Activated gamma-delta T cell (primary cell): ENCODE measurements at places on chromosomes 12 and 14.

DNA sequence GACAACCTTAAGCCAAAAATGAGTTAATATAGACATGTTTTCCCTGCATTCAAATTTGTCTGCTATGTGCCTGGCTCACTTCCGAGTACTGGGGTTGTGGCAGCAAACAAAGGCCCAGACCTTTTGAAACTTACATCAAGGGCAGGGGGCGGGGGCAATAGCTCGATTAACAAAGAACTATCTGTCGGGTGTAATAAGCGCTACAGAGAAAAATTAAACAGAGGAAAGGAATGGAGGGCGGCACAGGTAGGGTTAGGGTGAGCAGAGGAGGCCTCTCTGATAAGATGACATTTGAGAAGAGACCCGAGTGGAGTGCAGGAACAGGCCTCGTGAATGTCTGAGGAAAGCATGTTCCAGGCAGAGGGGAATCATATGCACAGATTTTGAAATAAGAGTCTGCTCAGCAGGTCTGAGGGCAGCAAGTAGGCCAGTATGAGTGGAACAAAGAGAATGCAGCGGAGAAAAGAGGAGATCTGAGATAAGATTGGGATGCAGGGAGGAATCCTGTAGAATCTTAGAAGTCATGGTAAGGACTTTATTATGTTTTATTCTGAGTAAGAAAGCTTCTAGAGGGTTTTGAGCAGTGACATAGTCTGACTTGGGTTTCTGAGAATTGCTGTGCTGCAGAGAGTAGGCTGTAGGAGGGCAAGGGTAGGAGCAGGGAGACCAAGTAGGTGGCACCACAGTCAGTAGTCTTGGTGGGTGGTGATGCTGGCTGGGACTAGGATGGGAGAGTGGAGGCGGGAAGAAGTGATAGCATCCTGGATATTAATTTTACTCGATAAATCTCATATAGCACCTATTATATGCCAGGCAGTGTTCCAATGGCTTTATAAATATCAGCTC lies 52.6 kb downstream of the BICDL1 start:
- DNase-seq, result no peak

GRCh38 chr12:5043589-5044419 lies at the start of gene KCNA5:
TSS of gene KCNA5 (plus strand) at chr12:5043879. CDS start at chr12:5044148, 269 bp downstream.
- DNase-seq, result no peak

DNA sequence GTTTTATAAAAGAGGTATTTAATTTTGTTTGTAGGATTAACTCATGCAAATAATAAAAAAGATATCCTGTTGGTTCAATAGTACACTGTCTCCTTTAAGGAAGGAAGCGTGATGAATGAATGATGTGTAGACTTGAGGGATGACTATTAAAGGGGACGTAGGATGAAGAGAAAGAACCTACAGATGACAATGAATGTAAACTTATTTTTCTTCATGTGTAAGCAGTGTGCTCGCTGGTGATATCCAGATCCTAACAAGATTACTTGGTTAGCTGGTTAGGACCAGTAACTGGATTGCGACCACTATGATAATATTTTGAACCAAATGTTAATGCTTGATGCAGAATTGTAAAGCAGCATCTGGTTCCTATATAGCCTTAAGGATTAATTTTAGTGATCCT lies 2.6 kb downstream of the ARF6 start:
- no peak for DNase-seq

DNA sequence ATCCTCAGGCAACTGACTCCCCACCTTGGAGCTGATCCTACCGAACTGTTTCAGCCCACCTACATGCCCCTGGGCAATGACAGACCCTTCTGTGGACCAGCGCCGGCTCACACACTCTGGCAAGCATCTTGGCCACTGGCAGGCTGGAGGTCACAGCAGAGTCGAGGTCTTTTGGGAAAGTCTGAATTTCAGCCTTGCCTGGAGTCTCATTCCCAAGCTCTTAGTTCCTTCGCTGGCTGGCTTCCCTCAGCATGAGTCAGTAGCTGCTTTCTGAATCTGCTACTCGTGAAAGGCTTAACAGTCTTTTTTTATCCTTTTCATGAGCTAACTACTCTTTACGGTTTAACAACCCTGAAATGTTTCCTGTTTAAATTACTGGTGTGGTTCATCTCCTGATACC lies 44.5 kb downstream of the ASCL4 start:
- DNase-seq, result no peak

GRCh38 chr14:71590131-71590530 lies 342.1 kb upstream of the RGS6 start:
- DNase-seq, result no peak

- DNase-seq, result no peak
These were observed 455.3 kb downstream of the MDGA2 start for GRCh38 chr14:47220096-47220495.

DNA sequence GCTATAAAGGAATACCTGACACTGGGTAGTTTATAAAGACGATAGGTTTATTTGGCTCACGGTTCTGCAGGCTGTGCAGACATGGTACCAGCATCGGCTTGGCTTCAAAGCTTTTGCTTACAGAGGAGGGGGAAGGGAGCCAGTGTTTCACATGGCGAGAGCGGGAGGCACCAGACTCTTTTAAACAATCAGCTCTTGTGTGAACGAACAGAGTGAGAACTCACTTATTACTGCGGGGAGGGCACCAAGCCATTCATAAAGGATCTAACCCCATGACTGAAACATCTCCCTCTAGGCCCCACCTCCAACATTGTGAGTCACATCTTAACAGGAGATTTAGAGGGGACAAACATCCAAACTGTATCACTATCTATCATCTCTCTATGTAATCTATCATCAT lies 227.4 kb downstream of the TMEM132D start:
- no peak for DNase-seq

DNA sequence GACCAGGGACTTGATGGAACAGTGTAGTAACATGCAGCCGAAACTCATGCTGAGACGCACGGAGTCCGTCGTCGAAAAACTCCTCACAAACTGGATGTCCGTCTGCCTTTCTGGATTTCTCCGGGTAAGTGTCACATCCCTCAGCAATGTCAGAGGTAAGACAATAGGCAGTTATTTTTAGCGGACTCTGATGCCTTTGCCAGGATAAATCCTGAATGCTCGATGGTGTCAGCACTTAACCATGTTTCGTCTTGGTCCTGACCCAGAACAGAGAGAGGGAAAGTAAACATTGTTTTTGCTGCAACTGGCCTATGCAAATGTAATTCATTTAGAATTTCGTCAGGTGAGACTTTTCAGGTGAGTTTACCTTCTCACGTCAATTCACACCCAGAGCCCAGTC lies 112.3 kb downstream of the PLXNC1 start:
- DNase-seq, result no peak

GRCh38 chr14:89912667-89913211 lies 41.8 kb downstream of the EFCAB11 start:
- DNase-seq, result no peak

DNA sequence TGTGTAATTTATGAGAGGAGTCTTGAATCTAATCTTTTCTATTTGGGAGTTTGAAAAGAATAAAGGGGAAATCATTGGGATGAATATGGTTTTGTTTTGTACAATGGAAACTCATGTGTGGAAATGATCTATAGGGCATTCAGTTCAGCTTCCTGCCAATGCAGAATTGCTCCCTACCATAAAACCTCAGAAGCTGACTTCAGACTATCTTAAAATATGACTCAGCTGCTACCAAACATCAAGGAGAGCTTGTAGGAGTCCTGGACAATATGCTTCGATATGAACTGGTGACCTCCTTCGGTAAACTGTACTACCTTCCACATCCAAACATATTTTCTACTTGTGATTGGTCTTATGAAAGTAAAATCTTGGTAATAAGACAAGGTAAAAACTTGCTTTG lies 160.6 kb downstream of the CAPZA3 start:
- no peak for DNase-seq

DNA sequence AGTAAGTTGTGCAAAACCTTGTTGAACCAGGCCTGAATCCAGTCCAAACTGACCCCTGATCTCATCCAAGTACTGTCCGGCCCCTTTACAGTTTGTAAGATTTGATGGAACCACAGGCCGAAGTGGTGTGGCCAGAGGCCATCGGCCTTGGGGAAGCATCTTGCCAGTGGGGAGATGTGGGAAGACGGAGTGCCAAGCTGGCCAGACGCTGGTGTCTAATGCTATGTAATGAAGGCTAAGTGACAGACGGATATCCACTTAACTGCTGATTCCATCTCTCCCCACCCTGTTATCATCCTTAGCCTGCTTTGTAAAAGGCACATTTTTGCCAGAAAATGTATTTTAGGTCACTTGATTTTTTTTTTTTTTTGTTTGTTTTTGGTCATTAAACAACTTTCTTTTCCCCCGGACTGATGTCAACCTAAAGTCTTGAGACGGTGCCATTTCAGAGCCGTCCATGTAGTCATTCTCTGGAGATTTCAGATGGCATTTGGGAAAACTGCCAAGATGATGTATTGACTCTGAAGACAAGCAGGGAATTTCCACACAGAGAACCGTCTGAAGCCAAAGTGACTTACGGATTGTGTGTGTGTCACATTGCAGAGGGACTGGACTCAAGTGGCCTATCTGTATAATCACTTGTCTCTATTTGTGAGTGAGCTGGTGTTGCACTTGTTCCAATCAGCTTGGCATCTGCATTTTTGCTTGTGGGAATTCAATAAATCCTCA lies 86.5 kb upstream of the MANSC4 start:
- no peak for DNase-seq

- no peak for DNase-seq
These were observed 8.4 kb downstream of the TAS2R13 start for GRCh38 chr12:10900972-10901371.

DNA sequence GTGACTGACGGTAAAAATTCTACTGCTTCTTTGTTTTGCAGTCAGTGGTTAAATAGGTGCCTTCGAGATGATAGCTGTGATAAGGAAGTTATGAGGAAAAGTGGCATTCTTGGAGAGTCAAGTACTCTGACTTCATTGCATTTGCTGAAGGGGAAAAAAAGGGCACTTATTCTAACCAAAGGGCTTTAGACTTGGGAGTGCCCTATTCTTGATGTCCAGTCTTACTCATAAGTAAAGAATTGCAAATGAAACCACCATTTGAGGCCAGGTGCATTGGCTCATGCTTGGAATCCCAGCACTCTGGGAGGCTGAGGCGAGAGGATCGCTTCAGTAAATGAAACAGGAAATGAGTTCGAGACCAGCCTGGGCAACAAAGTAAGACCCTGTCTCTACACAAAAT lies 40.3 kb downstream of the BRAP start:
- DNase-seq, result no peak

DNA sequence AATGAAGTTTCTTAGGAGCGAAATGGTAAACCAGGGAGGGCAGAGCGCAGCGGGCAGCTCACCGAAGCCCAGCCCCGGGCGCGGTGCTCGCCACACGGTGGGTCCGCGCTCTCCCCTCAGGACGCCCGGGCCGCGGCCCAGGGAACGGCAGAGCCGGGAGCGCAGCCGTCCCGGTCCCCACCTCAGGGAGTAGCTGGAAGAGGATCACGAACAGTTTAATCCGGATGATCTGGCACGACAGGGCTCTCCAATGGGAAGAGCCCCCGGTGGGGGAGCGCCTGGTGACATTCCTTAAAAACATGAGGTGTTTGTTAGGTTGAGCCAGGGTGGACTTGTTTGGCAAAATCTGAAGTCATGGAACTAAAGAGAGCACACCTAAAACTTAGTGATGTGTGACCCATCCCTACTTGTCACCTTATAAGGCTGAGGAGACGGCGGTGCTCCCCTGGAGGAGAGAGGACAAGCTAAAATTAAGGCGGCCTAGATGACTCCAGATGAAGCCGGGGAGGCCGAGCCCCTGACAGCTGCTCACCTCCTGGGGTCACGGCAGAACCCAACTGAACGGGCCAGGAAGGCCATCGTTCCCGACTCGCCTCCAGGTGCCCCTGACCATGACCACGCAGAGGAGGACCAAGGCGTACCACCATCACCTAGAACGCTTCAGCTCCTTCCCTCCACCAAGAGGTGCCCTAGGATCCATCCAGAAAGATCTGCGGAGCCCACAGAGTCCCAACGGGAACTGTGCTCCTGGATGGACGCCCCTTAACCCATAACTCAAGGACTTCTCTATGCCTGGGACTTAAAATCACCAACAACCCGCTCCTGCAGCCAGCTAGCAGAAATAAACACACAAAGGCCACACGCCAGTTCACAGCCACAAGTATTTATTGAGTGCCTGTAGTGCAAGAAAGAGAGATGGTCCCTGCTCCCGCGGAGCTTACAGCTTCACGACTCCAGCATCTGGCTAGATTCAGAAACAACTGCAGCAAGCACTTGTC lies 866 bp upstream of the PITPNM2 start:
- no peak for DNase-seq

GRCh38 chr12:54132976-54133771 lies 55.6 kb downstream of the SMUG1 start:
- DNase-seq, result no peak

DNA sequence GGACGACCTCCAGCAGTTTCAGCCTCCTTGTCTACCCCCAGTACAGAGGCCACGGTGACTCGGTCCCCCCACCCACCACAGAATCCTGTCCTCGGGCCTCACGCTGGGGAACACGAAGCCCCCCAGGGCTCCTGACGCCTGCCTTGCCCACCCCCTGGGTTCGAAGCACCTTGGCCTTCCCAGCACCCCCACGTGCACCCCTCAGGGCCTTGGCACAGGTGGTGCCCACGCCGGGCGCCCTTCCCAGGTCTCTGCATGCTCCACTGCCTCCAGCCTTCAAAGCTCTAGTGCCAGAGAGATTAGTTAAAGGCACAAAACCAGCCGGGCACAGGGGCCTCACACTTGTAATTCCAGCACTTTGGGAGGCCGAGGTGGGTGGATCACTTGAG lies 61.8 kb downstream of the NOC4L start:
- no peak for DNase-seq

DNA sequence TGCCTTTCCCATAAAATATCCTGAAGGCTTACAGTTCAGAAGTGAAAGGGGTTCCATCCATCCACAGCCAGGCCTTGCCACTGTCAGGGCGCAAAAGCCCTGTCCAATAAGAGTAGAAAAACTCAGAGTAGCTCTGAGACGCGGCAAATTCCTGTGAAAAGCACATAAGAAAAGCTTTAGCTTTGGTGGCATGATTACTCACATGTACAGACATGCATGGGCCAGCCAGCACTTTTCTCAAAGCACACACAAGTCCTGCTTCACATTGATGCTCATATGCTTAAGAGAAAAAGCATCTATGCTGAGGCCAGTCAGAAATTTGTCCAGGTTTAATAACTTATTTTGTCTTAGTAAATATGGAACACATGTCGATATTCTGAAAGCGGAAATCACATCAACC lies 25.5 kb downstream of the CLEC1A start:
- DNase-seq, result no peak
